ENCODE measurements at places on chromosomes 7 and 10.

- DNase-seq, result no peak
Measured at GRCh38 chr7:28354601-28355402, 57.5 kb upstream of the CREB5 start.

GRCh38 chr10:28922127-28922526 is 244.8 kb downstream of the BAMBI start:
- DNase-seq, result no peak

GRCh38 chr7:112453505-112454171 is 3.4 kb downstream of the IFRD1 start:
- no peak for DNase-seq

- DNase-seq, result peak; percentile 3
Measured at GRCh38 chr7:130490888-130491804, 739 bp upstream of the MEST start.
